ENCODE measurements at places on chromosomes 1 and 21.
A peak's percentile ranks its signal among the peaks of the same experiment; 100 is the strongest.

DNA sequence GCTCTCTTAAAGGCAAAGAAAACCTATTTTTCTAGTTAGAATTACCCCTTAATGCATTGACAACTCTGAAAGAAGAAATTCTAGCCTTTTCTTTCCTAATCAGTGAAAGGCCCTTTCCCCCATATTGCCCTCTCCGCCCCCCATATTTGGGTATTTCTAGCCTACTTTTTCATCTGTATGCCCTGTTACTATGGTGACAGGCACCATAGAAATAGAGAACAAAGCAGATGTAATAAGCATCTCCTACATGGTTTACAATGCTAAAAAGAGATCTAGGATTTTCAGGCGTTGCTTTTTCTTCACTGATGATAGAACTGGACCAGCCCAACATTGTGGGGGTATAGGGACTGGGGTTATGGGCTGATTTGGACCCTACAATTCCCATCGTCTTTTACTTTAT is 14.5 kb downstream of the LRRC8B start:
- no peak for DNase-seq

GRCh38 chr1:171794085-171794484 is 12.6 kb downstream of the METTL13 start:
- peak; percentile 78 for DNase-seq

DNA sequence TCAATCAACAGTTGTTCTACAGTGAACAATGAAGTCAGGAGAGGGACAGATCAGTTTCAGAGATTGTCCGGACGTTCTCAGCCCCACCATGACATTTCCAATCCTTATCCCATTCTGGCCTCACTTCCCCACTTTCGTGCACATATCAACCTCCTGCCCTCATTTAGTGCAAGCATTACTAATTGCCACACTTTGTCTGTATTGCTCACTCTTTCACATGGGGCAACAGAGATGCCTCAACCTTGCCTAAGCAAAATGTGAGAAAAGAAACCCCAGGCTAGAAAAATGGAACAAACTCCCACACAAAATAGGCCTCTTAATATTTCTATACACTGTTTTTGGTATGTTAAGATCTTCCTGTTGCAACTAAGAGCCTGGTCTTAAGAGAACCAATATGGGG is 8.9 kb upstream of the RGS1 start:
- DNase-seq: no peak

- DNase-seq: peak; percentile 66
Measured at GRCh38 chr1:219798283-219799030, 129.9 kb downstream of the SLC30A10 start.

DNA sequence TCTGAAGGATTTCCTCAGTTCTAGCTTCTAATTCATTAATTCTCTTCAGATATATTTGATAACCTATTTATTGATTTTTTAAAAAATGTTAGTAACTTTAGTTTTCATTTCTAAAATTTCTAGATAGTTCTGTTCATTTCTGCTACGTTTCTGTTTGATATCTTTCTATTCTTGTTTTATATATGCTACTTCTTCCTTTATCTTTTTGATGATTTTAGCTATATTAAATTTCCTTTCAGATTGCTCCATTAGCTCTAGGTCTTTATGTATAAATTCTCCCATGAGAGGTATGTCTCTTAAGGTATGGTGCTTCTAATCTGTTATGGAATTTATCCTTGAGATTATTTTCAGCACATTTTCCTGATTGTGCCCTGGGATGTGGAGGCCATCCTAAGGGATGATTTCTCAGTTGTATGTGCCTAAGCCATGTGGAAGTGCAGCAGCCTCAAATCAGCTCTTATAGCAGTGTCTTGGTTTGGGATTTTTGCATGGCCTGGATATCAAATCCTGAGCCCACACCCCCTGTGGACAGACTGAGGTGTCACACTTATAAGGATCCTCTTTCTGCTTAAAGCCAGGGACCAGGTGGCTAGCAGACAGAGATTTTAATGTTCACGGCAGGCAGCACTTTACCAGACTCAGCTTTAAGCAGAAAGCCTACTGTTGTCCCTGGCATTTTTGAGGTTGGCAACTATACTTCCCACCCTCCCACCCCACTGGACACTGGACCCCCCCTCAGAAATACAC is 6.2 kb upstream of the KCNQ4 start:
- no peak for DNase-seq

DNA sequence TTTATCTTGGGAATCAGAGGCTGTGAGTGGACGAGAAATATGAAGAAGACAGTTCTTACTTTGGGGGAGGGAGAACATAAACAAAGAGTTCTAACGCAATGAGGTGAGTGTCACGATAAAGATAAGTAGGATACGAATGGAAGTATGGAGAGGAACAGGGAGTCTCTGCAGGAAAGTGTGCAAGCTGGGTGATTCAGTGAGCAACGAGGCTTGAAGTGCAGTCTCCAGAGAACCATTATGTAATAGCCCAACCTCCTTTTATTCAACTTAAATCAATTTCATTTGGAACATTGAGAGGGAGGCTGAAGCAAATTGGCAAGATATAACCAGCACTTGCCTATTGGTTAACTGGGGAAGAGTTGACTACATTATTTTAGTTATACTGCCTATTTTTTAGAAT is 99.3 kb upstream of the PLD5 start:
- DNase-seq: no peak

DNA sequence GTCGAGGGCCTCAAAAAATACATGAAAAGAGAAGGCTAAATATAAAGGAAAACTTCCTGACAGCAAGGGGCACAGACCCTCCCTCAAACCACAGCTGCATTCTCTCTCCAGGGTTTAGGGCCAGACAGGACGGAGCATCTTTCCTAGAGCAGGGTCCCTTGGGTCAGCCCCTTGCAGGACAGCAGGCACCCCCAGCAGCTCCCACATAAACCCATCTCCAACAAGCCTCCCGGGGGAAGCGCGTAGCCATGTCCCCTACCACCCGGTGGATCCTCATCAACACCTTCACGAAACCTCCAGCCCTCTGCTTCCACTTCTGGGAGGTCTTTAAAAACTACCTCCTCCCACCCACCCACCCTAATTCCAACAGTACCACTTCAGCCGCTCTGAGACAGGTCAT is 59.5 kb downstream of the CD46 start:
- DNase-seq: no peak

GRCh38 chr1:234763367-234763766 is 153.4 kb upstream of the IRF2BP2 start:
- DNase-seq: no peak

- DNase-seq: no peak
Measured at GRCh38 chr1:194056169-194056568, 869.8 kb upstream of the B3GALT2 start.

DNA sequence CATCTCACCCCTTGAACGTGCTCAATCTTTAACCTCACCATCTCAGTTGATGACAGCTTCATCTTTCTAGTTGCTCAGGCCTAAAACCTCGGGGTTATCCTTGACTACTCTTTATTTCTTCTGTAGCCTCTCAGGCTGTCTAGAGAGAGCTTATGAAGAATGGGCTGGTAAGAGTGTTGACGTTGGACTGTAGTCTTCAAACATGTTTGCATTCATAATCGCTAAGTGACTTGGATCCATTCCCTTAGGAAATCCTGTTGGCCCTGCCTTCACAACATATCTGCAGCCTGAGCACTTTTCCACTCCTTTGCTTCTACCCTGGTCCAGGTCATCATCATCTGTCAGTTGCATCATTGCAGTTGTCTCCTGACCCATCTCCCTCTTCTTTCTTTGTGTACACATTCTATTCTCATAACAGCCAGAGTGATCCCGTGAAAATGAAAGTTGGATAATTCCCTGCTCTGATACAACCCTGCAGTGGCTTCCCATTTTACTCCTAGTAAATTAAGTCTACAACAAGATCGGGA is 10.5 kb downstream of the UCK2 start:
- no peak for DNase-seq

GRCh38 chr21:38293113-38293512 is 36.3 kb downstream of the KCNJ15 start:
- no peak for DNase-seq

GRCh38 chr21:33981391-33982101 is 65.9 kb upstream of the ATP5PO start:
- DNase-seq: no peak

DNA sequence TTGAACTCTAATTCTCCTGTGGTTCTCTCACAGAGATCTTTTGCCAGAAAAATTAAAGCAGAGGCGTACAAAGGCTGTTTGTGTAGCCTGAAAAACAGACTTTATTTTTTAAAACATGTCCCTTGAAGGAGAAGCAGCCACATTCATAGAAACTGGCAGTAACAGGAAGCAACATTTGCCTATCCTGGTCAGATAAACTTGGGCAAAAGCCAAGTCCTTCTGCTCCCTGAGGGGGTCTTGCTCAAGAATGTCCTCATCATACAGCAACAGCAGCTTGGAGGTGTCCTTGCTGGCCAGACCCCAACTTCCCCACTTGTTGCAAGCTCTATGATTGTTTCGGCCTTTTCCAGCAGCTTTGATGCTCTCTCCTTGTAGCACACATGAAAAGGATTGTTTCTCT is 36.3 kb downstream of the MSTO1 start:
- DNase-seq: peak; percentile 73

DNA sequence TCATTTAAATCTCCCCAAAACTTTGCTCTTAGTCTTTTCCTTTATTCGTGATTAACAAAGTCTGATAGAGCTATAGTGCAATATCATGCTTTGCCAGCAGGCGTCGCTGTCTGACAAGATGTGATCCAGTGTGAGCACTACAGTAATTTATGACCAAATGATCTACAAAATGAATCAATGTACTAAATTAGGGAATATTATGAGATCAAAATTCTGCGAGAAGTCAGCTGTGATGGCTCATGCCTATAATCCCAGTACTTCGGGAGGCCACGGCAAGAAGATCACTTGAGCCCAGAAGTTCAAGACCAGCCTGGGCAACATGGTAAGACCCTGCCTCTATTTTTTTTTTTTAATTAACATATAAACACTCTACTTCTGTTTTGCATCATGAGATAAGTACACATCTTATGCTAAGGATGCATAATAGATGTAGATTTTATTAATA is 3.6 kb upstream of the SPSB1 start:
- peak; percentile 77 for DNase-seq

DNA sequence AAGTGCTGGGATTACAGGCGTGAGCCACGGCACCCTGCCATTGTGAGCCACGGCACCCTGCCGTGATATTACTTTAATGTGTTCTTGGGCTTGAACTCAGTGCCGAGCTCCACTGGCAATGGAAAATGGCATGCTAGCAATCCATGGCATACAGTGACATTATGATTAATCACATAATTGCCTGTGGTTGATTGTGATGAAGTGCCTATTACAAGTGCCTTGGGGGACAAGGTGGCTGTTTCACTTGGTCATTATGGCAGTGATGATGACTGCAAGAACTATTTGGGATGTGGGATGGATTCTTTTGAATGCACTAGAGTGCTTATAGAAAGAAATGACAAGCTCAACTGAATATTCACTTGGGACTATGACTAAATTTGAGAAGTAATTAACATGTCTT is 22.3 kb upstream of the HPCAL4 start:
- DNase-seq: no peak

- DNase-seq: no peak
Measured at GRCh38 chr1:183544598-183545297, 45.5 kb downstream of the NCF2 start.

DNA sequence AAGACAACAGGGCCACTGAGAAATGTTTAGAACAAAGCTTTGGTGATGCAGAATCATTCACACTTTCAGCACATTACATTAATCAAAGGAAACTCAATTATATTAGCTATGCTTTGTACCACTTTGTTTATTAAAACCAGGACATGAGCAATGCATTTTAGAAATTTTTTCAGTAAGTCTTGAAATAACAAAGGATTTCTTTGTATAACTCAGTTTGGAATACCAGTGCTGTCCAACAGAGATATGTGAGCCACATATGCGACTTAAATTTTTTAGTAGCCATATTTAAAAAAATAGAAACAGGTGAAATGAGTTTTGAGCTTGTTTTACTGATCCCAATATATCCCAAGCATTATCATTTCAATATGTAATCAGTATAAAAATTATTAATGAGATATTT is 18.8 kb upstream of the F3 start:
- DNase-seq: no peak
